ENCODE measurements at places on chromosomes 13 and 19.

- no peak for DNase-seq
These were observed 59.8 kb upstream of the RFC3 start for GRCh38 chr13:33758113-33758512.

DNA sequence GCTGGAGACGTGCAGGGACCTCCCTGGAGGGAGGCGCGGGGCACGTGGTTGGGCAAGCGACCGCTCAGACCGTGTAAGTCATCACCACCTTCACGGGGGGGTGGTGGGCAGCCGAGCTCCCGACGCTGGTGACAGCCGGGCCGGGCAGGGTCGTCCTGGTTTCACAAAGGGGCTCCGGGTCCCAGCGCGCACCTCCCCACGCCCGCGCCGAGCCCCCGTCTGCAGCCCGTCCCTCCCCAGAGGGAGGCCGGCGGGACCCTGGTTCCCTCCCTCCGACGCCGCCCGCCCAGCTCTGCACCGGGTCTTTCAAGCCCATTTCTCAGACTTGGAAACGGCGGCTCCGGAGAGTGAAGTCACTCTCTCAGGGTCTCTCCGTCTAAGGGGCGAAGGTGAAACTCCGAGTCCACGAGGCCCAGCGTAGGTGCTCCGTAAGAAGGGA, 729 bp upstream of the ARID3A start:
- no peak for DNase-seq

DNA sequence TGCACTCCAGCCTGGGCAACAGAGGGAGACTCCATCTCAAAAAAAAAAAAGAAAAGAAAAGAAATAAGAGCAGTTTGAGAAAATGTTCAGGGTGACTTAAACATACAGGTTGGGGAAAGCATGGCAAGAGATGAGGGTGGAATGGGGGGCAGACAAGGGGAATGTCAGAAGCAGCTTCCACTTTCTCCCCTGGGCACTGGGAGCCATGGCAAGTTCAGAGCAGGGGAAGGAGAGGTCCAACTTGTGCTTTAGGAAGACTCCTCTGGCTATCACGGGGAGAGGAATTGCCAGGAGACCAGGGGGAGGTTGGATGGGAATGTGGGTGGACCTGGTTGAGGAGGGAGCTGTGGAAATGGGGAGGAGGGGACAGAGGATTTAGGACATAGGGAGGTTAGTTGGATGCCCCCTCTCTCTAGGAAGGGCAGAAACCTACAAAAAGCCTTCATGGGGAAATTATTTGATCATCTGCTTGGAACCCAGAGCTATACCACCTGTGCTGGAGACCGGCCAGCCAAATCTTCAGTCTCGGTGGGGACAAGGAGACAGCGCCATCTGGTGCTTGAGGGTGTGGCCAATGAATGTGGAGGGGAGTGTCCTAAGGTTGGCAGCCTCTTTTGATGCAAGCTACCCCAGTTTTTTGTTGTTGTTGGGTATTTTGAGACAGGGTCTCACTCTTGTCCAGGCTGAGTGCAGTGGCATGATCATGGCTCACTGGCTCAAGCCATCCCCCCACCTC, 7.3 kb upstream of the STRN4 start:
- peak; percentile 67 for DNase-seq

DNA sequence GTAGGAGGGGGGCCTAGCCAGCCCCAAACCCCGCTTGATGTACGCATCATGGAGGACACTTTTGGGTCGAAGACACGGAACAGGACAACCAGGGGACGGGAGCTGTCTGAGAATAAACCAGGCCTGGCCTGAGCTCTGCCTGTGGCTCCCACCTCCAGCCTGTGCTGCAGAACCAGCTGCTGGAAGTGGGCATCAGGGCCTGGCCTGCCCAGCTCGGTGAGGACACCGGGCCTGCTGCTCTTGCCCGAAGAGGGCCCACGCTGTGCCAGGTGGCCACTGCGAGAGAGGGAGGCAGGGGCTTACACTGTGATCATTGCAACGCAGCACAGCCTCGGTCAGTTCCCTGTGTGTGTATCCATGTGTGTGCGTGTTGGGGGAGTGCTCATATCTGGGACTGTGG, 34.6 kb downstream of the CEBPG start:
- DNase-seq: no peak

DNA sequence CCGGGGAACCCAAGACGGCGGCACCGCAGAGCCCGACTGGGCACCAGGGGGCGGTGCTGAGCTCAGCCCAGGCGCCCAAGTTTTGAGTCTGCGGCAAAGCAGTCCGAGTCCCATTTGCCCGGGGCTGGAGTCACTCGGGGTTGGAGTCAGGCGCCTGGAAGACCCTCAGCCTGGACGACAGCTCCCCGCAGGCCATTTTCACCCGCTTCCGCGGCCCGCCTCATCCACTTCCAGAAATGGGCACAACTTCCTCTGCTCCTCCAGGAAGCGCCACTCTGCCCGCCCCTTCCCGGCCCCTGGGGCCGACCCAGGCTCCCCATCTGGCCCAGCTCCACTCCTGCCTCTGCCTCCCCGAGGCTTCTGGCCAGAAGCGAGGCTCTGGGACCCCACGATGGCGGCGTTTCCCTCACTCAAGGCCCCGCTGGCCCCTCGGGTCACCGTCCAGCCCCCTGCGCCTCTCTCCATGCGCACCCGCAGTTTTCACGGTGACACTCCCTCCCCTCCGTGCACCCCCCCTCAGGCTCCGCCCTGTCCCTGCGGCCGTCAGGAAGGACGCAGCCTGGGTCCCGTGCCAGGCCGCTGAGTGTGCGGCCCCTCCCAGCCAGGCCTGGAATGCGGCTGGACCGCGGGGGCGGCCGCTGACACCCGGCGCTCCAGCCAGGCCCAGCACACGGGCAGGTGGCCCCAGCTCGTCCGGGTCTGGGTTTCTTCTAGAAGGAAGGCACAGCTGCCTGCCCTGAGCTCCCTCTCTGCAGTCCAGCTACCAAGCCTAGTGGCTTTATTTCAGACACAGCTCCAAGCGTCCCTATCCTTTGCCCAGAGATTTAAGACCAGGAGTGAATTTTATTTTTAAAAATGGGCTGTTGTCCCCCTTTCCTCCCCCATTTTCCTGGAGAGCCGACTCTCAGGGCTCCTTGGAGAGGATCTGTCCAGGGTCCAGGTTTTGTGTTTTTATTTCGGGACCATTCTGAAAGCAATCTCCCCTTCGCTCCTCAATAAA, 4.7 kb downstream of the SERTAD1 start:
- DNase-seq: peak; percentile 77

DNA sequence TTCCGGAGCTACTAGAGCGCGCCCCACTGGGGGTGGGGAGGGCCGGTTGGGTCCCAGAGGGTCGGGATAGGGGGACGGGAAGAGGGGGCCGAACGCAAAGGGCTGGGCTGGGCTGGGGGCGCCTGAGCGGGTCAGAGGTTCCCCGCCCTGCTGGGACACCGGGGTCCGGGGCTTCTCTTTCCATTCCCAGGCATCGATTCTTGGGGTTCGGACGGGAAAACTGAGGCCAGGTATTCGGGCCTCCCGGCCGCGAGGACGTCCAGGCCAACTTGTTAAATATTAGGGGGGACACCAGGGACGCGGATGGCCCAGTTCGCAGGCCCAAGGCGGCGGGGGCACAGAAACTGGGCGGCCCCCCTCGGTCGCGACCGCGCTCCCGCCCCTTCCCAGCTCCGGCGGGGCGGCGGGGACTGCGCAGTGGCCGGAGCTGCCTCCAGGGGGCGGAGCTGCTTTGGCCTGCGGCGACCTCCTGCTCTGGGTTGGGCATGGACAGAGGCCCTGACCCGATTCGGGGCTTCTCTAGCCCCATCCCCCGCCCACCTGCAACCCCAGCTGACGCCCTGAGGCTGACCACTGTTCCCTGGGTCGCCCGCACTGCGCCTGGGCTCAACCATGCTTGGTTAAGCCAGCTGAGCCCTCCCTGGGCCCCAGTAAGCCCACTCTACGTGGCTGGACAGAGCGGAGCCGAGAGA, 1.2 kb upstream of the KLF16 start:
- DNase-seq: peak; percentile 78
